ENCODE measurements at places on chromosomes 7 and 10.

GRCh38 chr7:128796327-128796726 is 4.6 kb downstream of the CCDC136 start:
- no peak for DNase-seq

GRCh38 chr7:68717176-68717575 is 881.1 kb upstream of the AUTS2 start:
- no peak for DNase-seq

DNA sequence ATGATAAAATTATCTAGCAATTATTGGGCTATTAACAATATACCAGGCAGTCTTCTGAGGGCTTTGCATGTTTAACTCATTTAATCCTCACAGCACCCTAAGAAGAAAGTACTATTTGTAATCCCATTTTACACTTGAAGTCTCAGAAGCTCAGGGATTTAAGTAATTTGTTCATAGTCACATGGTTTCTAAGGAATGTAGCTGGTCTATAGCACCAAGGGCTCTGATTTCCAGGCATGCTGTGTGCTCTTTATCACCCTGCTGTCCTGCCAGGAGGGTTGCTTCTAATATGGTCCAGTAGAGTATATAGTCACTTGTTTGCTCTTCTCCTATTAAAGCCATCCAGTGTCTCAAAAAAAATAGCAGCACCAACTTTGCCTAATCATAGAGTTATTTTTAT is 417.2 kb downstream of the PLXDC2 start:
- no peak for DNase-seq

- no peak for DNase-seq
Observed at GRCh38 chr7:13948019-13948801, 41.3 kb downstream of the ETV1 start.

- DNase-seq: no peak
Observed at GRCh38 chr7:140923358-140924006, 1.2 kb downstream of the BRAF start.

DNA sequence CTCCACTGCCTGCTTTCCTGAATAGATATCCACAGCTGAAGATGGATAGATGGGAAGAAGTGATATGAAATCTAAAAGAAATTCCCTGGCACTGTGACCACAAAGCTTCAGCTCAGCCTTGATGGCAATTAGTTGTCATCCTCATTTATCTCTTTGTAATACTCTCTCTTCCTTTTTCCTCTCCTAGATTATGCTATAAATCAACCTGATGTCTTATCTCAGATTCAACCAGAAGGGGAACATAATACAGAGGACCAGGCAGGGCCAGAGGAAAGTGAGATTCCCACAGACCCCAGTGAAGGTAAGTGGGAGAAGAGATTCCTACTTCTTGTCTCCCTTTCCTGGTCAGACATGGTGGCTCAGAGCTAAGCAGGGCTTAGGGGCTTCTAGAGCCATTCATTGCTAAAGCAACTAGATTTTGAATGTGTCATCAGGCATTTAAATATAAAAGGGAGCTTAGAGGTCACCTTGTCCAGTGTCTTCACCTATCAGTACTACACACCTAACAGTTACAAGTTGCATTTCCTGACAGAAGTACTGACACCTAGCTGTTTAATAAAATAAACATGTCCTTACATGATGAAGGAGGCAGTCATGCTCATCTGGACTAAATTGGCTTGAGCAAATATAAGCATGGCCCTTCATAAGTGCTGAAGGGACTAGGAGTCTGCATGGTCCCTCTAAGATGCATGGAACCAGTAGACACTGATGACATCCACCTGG is 19.5 kb downstream of the ZNF398 start:
- DNase-seq: no peak

- no peak for DNase-seq
Observed at GRCh38 chr7:140294454-140294853, 103.9 kb downstream of the SLC37A3 start.

DNA sequence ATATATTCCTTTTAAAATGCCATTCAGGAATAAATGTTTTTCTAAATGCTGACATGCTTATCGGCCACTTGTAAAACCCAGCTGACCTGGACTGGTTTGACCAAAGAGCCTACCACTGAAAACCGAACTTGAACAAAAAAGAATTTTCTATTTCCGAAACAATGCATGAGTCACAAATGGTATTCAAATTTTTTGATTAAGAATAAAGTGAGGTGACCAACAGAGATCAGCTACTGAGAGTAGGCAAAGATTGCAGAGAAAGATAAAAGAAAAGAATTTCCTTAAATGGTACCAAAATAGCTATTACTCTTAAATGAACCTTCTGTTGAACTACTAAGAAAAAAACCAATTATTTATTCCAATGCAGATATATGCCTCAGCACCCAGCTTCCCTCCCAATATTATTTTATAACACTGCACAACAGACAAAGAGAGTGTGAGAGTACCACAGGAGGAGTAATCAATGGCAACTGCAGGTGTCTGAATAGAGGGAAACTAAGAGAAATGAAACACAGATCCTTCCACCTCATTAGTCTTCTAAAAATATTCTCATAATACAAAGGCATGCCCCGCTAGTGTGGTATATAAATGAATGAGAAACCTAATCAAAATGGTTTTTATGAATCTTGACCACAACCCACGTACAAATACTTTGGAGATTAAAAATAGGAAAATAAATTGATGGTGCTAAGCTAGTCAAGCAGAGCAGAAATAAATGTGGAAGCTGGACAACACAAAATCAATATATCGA is 20.1 kb downstream of the OSBPL3 start:
- no peak for DNase-seq

GRCh38 chr7:104231054-104232046 is 23.5 kb upstream of the ORC5 start:
- DNase-seq: peak; percentile 5

GRCh38 chr10:108608860-108609259 is 1314.5 kb downstream of the XPNPEP1 start:
- no peak for DNase-seq

DNA sequence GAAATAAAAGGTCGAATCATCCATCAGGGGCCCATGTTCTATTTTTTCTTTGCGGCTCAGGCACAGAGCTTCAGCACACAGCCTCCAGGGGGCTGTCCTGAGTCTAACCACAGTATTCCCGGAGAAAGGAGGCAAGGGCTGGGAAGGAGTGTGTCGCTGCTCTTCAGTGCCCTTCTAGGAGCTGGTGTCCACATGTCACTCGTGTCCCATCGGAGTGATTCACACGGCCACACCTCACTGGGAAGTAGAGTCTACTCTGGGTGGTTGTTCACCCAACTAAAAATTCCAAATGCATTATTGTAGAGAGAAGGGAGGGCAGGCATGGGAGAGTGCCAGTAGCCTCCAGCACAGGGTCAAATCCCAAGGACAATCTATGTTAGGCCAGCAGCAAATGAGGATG is 114.8 kb upstream of the LANCL2 start:
- DNase-seq: no peak

- no peak for DNase-seq
Observed at GRCh38 chr7:37786741-37787569, 61.4 kb upstream of the NME8 start.

GRCh38 chr10:11875494-11876281 is 52.5 kb downstream of the PROSER2 start:
- no peak for DNase-seq

- no peak for DNase-seq
Observed at GRCh38 chr10:87177-88080, 38.3 kb upstream of the TUBB8 start.

GRCh38 chr10:62130948-62131347 is 137.7 kb downstream of the RTKN2 start:
- DNase-seq: no peak

DNA sequence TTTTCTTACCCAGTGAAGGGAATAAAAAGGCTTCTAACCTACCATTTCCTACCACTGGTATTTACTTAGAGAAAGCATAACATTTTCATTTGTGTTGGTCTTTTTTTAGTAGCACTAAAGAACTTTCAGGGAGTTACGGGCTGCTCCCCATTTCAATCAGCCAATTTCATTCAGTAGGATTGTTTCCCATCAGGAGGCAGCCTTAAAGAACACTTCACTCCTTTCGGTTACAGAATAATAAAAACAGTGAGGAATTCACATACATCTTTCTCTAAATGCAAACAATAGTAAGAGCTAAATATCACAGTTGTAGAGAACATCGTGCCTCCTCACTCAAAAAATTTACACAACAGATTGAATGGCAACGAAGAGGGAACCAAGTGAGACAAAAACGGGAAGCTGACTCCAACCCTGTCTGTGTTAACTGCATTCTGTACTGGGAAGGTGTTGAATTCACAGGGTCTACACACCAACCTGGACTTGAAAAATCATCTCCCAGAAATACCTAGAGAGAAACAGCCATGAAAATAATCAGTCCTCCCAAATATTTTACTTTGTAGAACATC is 55.5 kb upstream of the ABLIM1 start:
- DNase-seq: no peak

DNA sequence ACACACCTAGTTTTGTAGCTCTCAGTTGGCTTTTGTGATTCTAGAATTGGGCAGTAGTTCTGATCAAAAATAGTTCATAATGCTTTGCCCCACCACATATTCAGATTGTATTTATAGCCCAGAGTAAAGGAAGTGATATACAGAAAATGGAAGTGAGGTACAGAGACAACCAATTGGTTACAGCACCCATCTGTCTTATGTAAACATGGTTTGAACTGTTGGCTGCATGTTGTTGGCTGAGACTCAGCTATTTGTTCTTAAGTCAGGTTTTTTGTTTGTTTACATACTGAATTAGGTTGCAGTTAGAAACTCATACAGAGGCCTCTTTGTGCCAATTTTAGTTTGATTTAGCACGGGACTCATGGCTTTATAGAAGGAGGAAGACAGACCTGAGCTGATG is 158.9 kb upstream of the GPR26 start:
- DNase-seq: no peak

- DNase-seq: no peak
Observed at GRCh38 chr7:40804477-40805215, 669.8 kb downstream of the SUGCT start.

- no peak for DNase-seq
Observed at GRCh38 chr10:66788178-66788987, 137.5 kb upstream of the LRRTM3 start.

DNA sequence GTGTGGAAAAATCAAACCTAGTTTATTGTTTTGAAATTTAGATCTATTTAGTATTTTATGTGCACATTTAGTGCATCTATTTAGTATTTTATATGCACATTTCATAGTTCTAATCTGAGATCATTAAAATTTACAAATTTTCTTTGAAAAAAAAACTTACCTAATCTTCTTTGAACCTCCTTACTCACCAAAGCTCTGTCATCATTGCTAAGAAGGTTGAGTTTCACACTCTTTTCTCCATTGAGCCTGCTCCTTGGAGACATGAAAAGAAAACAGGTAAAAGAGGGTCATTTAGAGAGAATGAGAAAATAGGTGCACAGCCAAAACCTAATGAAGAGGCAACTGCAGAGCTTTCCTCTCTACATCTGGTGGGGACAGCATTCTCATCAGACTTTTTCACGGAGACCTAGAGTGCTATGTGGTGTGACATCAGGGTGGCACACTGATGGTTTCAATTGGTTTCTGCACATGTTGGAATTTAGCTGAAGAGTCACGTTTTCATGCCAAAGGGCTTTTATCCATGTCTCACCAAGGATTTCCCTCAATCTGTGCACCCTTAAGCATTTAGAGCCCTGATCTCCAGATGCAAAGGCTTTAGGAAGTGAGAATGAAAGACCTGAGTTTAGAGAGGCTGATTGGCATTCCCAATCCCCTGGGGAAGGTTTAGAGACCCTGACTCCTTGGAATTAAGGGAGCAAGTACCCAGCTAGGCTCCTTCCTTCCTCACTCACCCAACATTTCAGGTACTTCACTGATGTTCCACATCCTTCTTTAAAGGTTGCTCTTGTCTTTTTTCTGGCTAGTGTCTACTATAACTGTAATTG is 89.2 kb upstream of the CAPZA2 start:
- no peak for DNase-seq

GRCh38 chr7:40828686-40829600 is 694.1 kb downstream of the SUGCT start:
- DNase-seq: no peak

DNA sequence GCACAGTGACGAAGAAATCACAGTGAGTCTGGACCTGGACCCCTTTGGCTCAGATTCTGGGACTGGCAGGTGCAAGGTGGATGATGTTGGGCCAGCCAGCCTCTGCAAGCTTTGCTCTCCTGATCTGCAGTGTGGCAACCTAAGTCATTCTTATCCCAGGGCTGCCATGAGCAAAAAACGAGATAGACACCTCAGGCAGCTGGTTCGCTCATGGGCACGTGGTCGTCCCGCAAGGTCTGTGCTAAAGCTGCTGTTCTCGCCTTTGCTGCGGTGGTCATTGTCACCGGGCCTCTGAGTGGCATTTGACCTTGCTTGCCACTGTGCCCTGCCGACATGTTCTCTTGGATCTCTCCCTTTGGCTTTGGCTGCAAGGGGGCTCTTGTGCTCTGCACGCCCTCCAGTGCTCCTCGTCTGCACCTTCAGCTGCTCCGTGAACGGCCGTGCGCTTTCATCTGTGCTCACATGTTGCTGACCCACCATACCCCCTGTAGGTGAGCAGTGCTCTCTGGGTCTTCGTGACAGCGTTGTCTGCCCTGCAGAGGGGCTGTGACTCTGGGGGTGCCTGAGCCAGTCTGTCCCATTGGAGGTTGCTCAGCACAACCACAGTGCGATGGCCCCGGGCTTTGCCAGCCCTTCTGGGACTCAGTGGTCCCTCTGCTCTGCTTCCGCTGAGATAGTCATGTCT is 317.0 kb downstream of the GLRX3 start:
- no peak for DNase-seq

GRCh38 chr7:69620063-69620462 is 21.8 kb downstream of the AUTS2 start:
- no peak for DNase-seq

DNA sequence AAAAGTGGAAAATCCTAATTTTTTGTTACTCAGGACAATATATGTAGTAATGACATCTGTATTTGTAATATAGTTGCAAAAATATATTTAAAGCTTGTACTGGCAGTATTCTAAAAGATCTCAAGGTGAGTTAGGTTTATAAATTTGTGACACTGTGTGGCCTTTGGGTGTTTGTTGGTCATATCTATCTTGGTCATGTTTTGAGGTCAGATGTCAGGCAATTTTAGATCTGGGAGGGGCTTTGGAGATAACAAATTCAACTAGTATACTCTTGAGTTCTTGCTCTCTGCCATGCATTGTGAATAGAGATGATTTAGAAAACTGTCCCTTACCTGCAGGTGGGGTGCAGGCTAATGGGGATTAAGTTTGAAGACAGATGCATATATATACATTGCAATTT is 3.1 kb downstream of the TBC1D12 start:
- DNase-seq: no peak

- no peak for DNase-seq
Observed at GRCh38 chr7:35003679-35004303, 33.5 kb downstream of the DPY19L1 start.

- DNase-seq: peak; percentile 5
Observed at GRCh38 chr7:148304456-148304855, 286.1 kb upstream of the C7orf33 start.

- DNase-seq: no peak
Observed at GRCh38 chr7:101564778-101565211, 64.3 kb downstream of the MYL10 start.

Measured in CD4-positive, alpha-beta T cell treated with Interferon alpha-2 for 1 hour (primary cell).